ENCODE measurements at places on chromosomes 16 and 17.

GRCh38 chr16:68445458-68445857 is 2.9 kb downstream of the SMPD3 start:
- DNase-seq = no peak

DNA sequence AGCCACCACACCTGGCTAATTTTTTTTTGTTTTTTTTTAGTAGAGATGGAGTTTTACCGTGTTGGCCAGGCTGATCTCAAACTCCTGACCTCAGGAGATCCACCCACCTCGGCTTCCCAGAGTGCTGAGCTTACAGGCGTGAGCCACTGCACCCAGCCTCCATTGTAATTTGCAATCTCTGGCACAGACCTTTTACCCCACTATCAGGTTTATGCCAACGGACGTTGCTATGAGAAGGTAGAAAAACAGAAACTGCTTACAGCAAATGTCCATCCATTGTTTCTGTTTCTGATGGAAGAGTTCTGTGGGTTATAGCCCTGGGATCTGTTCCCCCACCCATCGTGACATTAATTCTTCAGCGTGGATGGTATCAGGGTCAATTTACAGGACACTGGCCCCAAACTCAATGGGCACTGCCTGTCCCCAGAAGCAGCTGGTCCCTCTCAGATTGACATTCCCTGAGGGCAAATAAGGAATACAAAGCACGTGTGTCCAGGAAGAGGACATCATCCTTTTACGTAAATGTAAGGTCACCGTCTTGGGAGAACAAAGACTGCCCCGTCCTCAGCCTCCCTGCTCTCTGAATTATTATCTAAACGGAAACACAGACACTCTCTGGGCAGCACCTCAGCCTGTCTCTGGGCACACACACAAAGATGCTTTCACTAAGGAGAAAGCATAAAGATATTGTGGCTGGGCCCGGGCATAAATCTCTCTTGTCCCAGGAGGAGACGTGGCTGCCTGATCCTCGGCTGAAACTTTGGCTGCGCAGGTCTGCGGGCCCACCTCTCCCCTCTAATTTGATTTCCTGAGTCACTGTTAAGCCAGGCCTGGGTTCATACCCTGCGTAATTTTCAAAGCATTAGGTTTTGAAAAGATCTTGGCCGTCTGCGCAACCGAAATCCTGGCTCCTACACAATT is 5.2 kb downstream of the KCNG4 start:
- no peak for DNase-seq

GRCh38 chr16:979147-979546 is 2.4 kb upstream of the SOX8 start:
- DNase-seq = no peak

- DNase-seq = no peak
Measured at GRCh38 chr16:70662991-70663523, 16.7 kb downstream of the IL34 start.

GRCh38 chr17:63390090-63390489 is 56.0 kb downstream of the CYB561 start:
- DNase-seq = no peak

GRCh38 chr17:41917679-41918313 is 955 bp downstream of the ACLY start:
- no peak for DNase-seq

DNA sequence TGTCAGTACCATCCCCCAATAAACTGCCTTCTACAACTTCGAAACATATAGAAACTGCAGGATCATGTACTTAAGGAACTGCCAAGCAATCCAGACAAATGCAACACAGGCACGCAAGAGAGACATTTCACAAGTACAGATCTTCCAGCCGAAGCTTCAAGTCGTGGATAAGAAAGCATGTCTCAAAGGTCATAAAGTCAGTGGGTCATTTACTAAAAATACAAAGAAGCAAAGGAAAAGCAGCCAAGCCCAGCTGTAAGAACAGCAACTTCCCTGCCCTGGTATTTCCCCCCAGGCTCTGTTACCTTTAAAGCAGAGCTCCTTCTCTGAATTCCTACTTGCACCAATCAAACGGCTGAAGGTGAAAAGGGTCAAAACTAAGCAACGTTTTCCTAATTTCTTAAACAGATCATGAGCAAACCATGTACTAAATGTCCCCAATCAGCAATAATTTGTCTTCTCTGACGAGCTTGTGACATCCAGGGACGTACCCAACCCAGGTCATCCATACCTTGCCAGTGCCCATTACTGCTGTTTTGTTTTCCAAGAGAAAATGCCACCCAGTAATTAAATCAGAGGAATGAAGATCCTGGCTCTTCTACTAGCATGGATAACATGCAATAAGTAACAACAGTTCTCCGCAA is 1.7 kb downstream of the AKTIP start:
- no peak for DNase-seq

DNA sequence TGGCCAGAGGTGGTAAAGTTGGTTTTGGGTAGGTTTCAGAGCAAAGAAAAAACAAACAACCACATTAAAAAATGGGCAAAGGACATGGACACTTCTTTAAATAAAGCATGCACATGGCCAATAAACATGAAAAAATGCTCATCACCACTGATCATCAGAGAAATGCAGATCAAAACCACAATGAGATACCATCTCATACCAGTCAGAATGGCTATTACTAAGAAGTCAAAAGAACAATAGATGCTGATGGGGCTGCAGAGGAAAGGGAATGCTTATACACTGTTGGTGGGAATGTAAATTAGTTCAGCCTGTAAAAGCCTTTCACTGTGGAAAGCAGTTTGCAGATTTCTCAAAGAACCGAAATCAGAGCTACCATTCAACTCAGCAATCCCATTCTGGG is 598.4 kb upstream of the SOX9 start:
- DNase-seq = no peak

DNA sequence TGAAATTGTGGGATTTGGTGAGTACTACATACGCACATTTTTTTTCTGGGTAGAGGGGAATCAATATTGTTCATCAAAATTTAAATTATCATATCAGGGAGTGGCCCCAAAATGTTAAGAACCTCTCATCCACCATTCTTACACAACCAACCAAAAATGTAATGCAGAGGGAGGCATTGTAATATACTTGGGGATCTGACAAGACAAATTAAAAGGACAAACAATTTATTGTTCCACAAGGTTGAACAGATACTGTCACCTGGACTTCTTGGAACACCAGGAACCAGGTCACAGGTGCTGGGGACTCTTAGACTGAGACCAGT is 14.7 kb upstream of the HOXB9 start:
- DNase-seq = no peak

GRCh38 chr16:57569306-57569946 is 27.0 kb downstream of the ADGRG5 start:
- DNase-seq = no peak

GRCh38 chr16:48538746-48539484 is 71.1 kb downstream of the N4BP1 start:
- no peak for DNase-seq

- no peak for DNase-seq
Measured at GRCh38 chr17:19238167-19238505, 970 bp downstream of the EPN2 start.

- no peak for DNase-seq
Measured at GRCh38 chr17:69058165-69058564, 2.6 kb downstream of the ABCA9 start.

GRCh38 chr17:4833941-4834680 is 971 bp downstream of the MINK1 start:
- DNase-seq = no peak

DNA sequence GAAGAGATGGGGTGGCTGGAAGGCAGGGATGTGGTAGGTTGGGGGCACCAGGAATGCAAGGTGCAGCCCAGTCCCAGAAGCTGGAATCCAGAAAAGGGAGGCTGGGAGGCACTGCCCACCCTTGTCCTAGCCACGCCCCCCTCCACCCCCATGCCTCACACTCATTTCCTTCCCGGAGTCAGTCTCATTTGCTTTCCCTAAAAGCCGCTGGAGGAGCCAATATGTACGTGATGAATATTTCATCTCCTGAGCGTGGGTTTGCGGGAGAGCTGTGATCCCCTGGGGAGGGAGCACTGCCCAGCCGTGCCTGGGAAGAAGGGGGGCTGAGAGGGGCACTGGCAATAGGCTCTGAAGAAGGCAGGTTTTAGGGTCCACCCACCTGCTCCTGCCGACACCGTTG is 124.5 kb upstream of the LHX1 start:
- DNase-seq = no peak

GRCh38 chr16:78638371-78638770 is 538.9 kb downstream of the WWOX start:
- no peak for DNase-seq

- no peak for DNase-seq
Measured at GRCh38 chr17:44829523-44830358, at the start of gene GJC1. TSS of gene GJC1 (minus strand) at chr17:44830287. CDS start at chr17:44805817, 24,470 bp downstream.

DNA sequence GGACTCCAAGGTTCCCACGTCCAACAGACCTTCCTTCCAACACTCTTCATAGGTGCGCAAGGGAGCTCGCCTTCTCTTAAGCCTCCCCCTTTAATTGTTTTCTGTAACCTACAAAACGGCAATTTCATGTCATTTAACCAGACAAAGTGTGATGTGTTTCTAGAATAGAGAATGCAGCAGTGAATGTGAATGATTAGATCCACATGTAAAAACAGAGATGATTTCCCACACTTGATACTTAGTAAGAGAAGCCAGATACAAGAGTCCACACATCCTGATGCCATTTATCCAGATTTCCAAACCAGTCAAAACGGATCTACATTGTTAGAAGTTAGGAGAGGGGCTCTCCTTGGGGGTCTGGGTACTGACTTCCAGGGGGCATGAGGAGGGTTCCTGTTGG is 89.3 kb downstream of the IRF8 start:
- no peak for DNase-seq

GRCh38 chr17:72273289-72274056 is 152.7 kb downstream of the SOX9 start:
- DNase-seq = no peak

GRCh38 chr16:814974-815373 is 14.4 kb upstream of the GNG13 start:
- DNase-seq = no peak

- DNase-seq = no peak
Measured at GRCh38 chr17:51739245-51739886, 419.1 kb downstream of the CA10 start.

GRCh38 chr17:27449541-27449940 is 6.7 kb upstream of the KSR1 start:
- DNase-seq = no peak

DNA sequence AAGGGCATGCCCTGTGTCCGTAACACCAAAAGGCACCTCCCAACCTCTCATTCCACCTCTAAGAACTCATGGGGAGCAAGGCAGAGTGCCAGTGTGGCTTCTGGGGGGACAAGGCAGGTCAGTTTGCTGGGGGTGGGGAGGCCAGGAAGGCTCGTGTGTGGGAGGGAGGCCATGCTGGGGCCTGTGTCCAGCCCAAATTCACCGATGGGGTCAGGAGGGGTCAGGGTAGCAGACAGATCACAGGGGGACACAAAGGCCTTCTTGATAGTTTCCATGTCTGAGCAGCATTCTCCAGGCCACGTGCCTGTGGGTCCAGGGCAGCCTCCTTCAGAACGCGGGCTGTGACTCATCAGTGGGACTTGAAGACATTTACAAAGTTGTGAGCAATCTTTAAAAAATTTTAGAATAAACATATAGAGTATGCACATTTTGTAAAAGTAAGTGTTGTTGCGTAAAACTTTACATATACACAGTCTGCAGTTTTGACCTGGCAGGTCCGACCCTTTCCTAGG is 20.9 kb downstream of the SPACA3 start:
- no peak for DNase-seq

- DNase-seq = no peak
Measured at GRCh38 chr16:10668322-10669045, 26.2 kb downstream of the TEKT5 start.

GRCh38 chr16:85605912-85606841 is 6.9 kb upstream of the GSE1 start:
- peak; percentile 32 for DNase-seq

GRCh38 chr17:77375917-77376651 is 235.3 kb downstream of the SEC14L1 start:
- DNase-seq = no peak

DNA sequence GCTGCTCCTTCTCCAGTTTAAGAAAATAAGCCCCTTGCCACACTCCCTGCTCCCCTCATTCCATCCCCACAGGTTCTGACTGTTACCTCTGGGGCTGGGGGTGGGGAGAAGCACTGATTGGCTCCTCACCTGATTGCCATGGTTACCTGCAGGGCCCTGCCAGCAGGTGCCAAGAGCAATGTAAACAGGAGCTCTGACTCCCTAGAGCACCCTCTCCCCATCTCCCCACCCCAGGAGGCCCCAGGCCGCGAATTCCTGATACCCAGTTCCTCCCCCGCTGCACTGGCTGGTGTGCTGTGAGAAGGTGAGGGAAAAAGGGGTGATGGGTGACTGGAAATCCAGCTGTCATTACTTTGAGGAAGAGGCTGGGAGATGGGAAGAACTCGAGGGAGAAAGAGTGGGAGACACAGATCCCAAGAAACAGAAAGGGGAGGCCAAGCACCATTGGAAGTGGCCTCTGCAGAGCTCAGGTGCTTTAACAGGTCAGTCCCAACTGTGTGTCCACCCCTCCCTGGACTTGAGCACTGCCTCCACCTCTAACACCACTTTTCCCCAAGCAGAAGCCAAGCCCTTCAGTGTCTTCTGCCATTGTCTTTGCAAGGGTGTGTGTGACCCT is 4.5 kb downstream of the PCGF2 start:
- DNase-seq = no peak

DNA sequence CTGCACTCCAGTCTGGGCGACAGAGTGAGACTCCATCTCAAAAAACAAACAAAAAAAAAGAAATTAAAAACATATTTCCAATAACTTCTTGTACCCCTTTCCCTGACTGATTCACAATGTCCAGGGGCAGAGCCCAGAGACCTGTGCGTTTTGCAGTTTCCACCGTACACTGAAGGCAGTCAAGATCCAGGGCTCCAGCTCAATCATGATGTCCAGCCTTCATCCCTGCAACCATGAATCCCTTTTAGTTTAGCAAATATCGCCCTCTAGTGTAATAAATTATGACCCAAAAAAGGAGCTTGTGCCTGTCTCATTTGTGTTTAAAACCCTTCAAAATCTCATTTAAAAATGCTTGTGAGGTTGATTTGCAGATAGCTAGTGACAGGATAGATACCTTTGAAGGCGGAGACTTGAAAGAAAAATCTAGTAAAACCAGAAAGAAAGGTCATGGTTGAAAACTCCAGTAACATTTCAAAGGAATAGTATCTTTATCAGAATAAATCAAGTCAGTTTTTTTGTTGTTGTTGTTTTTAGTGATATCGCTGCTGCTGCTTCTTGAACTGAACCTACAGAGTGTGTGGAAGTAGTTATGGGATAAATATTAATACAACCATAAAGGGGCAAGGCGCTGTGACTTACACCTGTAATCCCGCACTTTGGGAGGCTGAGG is 3.7 kb upstream of the ERN1 start:
- no peak for DNase-seq

- no peak for DNase-seq
Measured at GRCh38 chr17:43620581-43620980, 41.1 kb downstream of the MEOX1 start.

- no peak for DNase-seq
Measured at GRCh38 chr16:13307255-13307654, 405.9 kb downstream of the SHISA9 start.
